GM04503 (cell line): ENCODE measurements at places on chromosomes 6 and 20.

- no peak for DNase-seq
Observed at GRCh38 chr6:45786355-45786781, 229.3 kb downstream of the CLIC5 start.

DNA sequence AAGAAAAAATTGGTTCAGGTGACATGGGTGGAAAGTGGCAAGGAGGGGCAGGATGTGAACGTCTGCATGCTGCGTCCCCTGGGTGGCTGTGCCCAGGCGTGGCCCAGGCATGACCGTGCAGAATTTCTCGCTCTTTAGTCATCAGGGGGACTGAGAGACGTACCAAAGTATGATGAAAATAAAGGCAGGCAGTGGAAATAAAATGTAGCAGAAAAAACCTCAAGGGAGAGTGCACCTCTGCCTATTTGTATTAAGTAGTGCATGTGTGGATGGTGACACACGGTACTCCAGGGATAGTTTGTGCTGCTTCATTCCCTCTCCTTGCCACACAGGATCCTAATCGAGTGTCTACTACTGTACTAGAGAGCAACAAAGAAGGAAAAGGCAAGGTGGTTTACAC is 81.1 kb downstream of the ATP9A start:
- DNase-seq, result no peak

DNA sequence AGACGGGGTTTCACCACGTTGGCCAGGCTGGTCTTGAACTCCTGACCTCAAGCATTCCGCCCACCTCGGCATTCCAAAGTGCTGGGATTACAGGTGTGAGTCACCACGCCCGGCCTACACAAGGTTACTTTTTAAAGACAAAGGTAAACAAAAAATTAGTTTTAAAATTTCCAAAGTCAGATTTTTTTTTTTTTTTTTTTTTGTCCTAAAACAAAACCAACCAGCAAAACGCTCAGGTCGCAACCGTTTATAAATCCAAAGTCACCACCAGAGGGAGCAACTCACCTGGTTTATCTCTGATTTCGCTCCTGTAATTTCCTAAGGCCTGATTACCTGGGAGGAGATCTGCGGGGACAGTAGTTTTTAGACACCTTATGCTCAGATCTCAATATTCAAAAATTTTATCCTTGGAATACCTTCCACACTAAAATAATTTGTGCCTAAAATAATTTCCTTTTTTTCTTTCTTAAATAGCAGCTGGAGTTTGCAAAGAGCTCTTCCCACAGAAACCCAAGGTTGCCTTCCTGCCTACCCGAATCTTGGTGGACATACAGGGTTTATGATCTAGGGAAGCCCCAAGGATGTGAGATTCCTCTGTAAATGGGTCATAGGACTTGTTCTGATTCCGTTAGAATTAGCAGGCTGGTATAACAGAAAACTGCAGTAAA is 19.8 kb upstream of the TREM1 start:
- no peak for DNase-seq

- no peak for DNase-seq
Observed at GRCh38 chr20:53806683-53807401, 213.2 kb upstream of the ZNF217 start.

- DNase-seq, result no peak
Observed at GRCh38 chr6:90365002-90365401, 68.4 kb upstream of the BACH2 start.

- no peak for DNase-seq
Observed at GRCh38 chr6:51339728-51340127, 521.1 kb downstream of the TFAP2B start.

GRCh38 chr20:53576195-53576580 is 17.5 kb downstream of the ZNF217 start:
- no peak for DNase-seq

- DNase-seq, result no peak
Observed at GRCh38 chr6:85412911-85413430, 36.9 kb upstream of the NT5E start.

- DNase-seq, result no peak
Observed at GRCh38 chr20:62181808-62182207, 1.0 kb upstream of the MTG2 start.

DNA sequence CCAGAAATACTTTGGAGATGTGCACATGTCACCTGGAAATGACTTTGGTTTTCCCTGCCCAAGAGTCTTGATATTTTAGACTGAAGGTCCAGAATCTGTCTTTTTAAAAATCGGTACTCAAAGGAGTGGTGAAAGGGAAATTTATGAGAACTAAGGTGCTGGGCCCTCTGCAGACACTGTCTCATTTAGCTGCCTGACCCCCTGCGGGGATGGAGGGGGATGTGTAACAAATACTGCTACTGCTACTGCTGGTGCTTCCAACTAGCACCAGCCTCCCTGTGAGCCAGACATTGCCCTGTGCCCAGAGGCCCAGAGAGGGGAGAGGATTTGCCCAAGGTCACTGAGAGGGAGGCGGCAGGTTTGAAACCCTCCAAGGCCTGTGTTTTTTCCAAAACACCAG is 7.0 kb downstream of the SCRT2 start:
- no peak for DNase-seq

- no peak for DNase-seq
Observed at GRCh38 chr20:35238170-35238569, 11.7 kb downstream of the MMP24 start.

DNA sequence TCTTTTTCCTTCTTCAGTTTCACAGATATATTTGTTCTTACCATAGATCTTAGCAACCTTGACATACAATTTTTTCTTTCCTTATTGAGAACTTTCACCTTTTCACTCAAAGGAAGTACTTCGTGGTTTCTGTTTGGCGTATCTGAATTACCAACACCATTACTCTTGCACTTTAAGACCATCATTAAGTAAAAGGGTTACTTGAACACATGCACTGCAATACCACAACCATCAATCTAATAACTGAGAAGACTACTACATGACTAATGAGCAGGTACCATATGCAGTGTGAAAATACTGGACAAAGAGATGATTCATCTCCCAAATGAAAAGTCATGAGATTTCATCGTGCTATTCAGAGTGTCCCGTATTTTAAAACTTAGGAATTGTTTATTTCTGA is 21.7 kb upstream of the SENP6 start:
- DNase-seq, result no peak

GRCh38 chr6:113344969-113345368 is 512.2 kb upstream of the MARCKS start:
- no peak for DNase-seq
